ENCODE measurements at places on chromosomes 2 and 18.

DNA sequence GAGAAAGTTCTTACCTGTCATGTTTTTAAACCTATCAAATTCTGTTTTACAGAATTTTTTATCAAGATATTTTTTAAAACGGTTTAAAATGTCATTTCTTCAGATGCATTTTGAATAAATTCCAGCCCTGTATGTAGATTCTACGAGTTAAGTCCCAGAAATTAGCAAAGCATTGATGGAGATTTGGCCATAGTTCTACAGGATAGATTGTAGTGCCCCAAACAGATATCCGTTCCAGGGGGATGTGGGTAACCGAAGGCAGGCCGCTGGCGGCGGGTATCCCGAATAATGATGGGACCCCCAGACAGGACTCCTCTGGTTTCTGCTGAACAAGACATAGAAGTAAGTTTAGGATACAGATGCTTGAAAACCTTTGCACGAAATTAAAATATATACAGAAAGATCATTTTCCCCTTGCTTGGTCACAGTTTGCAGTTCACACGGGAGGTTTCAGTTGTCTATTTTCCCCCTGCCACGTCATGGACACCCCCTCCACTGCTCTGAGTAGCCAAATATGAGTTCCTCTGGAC lies 755 bp downstream of the NOL4 start:
- no peak for DNase-seq

- DNase-seq = no peak
These were observed 4.2 kb upstream of the HOXD13 start for GRCh38 chr2:176088048-176088936.

GRCh38 chr2:144924827-144925226 lies 404.9 kb upstream of the ZEB2 start:
- DNase-seq = no peak

DNA sequence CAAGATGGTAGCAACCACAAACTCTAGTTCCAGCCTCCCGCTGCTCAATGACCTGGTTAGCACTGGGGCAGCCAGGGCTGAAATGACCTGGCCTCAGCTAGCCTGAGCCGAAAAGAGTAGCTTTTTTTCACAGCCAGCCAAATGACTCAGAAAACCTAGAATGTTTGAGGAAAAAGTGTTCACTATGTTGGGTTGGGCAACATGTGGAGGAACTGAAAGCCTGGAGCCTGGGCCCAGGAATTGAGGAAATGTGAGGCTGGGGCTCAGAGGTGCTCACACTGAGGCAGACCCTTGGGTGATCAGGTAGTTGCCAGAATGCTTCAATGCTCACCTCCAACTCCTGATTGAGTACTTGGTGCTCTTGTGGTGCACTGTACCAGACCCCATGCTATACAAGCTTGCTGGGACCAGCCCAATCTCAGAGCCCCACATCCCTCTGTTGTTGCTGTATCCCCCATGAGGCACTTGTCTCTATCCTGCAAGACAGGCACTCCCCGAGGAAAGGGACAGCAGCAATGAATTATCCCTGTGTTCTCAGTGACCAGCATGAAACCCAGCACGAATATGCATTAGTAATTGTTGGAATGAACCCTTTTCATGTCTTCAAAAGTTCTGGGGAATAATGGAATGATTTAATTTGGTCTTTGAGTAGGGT lies 116.2 kb downstream of the USP34 start:
- no peak for DNase-seq

GRCh38 chr18:26091047-26091630 lies 726 bp upstream of the SS18 start:
- no peak for DNase-seq

DNA sequence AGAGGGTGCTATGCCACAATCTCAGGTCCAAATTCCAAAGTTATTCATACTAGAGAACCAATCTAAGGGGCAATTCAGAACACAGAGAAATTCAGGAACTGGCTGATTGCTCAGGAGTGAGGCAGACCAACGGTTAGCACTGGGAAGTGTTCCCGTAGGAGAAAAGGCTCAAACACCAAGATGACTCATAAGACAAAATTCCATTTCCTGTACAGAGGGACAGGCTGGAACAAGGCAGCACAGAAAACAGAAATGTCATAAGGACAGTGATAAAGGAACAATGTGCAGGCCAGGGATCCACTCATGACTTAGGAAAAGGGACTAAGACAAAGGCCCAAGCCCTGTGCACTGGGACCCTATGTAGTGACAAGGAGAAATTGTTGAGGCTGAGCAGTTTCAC lies 54.2 kb downstream of the PDE1A start:
- no peak for DNase-seq

DNA sequence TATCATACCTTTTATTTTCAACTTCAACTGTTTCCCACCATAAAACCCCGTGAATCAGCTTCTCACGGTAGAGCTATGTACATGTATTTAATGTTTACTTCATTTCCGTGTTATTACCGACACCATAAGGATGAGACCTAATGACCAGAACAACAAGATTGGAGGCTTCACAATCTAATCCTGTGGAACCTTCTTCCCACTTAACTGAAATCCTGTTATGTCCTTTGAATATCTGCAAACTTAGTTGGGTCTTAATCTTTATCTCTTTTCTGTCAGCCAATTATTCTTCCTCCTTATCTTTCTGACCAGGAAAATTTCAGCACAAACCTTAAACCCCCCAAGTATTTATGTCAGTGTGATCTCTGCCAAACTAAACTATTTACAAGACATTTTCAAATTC lies 214.4 kb downstream of the TMX3 start:
- DNase-seq = no peak

DNA sequence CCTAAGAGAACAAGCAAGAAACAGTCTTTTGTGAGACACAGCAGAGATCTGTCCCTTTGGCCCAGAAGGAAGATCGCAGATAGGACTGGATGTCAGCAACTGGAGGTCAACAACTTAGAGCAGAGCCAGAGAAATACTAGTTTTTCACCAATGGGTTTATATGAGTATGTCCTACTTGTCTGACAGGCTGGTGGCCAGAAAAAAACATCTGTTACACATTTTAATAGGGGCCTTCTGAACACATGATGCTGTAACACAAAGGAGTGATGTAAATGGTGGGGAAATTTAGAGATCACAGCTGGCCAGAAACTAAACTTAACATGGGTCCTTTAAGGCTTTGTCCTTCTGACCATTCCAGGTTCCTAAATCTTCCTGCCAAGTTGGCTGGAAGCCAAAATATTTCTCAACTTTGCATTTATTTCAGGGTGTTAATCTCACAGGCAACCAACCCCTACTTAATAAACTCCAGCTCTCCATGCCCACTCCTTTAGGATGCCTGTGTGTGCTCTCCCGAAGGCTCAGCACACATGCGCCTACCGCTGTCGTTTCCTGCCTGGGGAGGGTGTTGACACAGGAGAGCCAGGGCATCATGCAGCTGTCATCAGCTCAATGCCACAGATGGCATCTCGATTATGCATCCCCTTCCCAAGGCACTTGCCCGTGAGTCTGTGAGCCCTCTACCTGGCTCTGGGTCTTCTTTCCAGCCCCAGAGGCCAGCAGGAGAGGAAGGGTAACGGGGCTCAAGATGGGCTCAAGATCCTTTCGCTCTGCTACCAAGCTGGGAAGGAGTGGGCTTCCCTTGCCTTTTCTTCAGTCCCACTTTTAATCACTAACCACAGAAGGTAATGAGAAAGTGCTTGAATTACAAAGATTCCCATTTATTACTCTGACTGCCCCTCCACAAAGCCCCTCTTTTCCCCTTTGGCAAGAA lies 252.5 kb downstream of the ETAA1 start:
- DNase-seq = no peak

- DNase-seq = no peak
These were observed 234.3 kb downstream of the CLIP4 start for GRCh38 chr2:29349316-29350030.

GRCh38 chr18:70382017-70382416 lies 93.2 kb downstream of the SOCS6 start:
- no peak for DNase-seq

DNA sequence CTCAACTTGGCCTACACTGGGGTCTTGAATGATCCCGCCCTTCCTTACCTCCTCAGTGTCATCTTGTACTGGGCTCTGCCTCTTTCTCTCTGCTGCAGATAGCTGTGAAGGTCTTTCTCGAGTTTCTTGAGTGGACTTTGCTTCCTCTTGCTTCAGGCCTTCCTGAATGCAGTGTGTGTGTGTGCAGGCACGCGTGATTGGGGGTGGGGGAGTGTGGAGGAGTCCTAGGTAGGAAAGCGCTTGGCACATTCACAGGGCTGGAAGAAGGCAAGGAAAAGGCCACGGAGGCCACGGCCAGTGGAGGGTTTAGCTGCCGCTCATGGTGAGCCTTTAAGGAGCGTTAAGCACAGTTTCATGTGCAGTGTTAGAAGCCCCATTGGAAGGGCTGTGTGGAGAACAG lies 5.5 kb downstream of the RALB start:
- no peak for DNase-seq

- no peak for DNase-seq
These were observed 86.4 kb downstream of the ARL6IP6 start for GRCh38 chr2:152804687-152805408.

DNA sequence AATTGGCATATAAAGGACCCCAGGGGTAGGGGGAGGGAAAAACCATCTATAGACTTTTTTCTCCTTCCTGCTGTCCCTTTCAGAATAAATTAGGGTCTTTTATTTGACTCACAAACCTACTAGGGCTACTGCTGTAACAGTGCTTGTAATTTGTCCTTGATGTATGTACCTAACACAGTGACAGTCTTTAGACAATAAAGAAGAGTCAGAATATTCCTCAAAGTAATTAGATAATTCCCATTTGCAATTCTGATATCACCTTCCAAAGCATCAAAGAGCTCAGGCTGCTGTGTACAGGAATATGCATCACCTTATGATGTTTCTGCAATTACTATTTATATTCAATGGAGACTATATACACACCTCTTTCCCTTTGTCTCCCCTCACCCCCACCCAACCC lies 161.7 kb downstream of the MREG start:
- DNase-seq = no peak

DNA sequence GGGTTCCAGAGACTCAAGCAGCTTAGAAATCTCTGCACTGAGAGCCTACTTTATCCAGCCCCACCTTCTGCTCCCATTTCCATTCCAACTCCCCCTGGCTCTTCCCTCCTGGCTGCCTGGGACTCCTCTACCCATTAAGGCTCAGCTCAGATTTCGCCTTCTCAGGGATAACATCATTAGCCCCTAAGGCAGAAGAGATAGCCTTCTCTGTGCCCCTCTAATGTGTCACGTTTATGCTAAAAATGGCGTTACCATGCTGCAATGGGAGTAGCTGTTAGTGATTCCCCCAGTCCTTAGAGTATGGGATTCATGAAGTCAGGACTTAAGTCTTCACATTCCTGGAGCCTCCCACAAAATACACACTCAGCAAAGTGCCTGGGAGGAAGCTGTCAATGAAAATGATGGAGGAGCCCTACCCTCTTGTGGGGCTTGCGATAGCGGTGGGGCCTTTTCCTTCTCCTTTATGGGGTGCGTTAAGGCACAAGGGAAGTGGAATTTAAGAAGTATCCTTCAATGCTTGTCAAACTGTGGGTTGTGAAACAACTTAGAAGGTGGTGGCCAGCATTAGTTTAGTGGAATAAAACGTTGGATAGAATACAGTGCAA lies 144.7 kb upstream of the COPS8 start:
- DNase-seq = no peak

GRCh38 chr2:148726228-148726627 lies 81.7 kb downstream of the EPC2 start:
- no peak for DNase-seq

DNA sequence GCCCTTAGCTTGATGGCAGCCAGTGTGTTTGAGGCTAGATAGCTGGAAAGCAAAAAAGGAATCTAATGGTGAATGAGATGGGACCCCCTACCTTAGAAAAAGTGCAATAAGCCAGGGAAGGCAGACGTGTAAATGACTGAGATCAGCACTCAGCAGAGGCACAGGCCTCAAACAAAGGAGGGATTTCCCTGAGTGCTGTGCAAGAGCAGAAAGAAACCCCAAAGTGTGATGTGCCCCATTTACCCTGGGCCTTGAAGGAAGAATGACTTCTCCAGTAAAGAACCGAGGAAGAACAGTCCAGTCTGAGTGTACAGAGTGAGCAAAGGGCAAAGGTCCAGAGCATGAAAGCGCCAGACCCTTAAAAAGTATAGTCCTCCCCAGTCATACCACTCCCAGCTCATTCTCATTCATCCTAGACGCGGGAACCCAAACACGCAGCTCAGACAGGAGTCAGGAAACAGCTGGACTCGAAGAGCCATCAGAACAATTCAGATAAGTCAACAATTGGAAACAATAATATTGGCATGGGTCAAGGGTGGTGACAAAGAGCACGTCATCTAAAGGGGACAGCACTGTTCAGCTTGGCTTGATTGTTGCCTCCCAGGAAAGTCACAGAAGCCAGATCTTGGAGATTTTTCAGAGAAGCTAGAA lies 121.7 kb downstream of the INO80D start:
- DNase-seq = no peak

DNA sequence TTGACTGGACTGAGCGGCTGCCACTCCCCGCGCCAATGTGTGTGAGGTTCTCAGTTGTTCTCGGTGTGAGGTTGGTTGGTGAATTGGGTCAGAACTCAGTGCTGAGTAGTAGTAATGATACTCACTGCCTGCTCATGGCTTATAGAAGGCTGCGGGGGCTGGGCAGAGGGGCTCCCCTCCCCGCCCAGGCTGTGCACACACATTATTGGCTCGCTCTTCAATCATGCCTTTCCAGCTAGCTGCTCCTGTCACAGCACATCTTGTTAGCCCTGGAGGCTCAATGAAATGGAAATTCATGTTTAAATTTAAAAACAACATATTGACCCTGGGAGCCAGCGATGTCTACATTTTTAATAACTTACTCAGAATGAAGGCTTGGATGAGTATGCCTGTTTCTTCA lies 152.8 kb downstream of the CELF4 start:
- DNase-seq = no peak

DNA sequence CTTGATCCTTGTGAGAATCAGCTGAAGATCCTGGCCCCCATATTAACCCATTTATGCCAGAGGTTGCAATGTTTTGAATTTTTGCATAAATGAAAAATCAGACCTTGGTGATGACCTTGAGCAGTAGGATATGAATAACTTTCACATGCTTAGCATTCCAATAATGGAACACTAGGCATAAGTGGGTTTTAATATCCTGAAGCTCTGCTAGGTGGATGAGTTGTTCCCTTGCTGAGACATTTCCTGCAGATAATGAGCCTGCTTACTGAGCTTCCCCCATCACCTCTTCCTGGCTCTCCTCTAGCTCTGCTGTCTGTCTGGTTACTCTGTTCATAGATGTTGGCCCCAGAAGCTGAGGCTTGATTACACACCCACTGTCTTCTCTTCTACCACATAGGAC lies 25.5 kb upstream of the SEC11C start:
- no peak for DNase-seq
